Cerebellar nuclear complex (tissue), 1 donor: ENCODE measurements at places on chromosomes 13 and 19.
A peak's percentile ranks its signal among the peaks of the same experiment; 100 is the strongest.

GRCh38 chr19:17183271-17183761 is 31.8 kb upstream of the USE1 start:
- no peak for DNase-seq

DNA sequence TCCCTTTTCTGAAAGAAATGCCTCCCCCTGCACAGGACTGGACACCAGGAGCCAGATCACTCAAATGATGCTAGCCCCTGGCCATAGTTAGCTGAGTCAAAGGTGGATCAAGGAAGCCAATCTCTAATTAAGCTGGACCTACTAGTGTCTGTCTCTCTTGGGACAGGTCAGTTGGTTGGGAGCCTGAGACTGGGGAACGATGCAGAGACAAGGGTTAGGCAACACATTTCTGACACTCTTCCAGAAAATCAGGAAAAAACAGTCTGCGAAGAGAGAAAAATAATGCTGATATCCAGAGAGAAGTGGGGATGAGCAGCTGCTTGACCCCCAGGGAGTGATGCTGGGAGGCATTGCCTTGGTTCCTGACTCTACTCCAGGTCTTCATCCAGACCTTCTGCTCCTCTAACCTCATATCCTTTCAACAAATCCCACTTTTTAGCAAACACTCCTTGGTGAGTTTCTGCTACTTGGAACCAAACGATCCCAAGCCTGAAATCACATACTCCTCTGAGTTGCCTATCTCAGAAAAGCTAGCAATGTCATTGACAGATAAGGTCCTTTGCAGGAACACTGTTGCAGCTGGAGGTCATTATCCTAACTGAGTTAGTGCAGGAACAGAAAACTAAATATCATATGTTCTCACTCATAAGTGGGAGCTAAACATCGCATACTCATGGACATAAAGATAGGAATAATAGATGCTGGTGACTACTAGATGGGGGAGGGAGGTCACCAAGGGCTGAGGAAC is 369.7 kb downstream of the COG6 start:
- DNase-seq: no peak

GRCh38 chr19:28869459-28869858 is 343.5 kb downstream of the UQCRFS1 start:
- no peak for DNase-seq

GRCh38 chr19:33752945-33753344 is 43.7 kb upstream of the KCTD15 start:
- DNase-seq: no peak

GRCh38 chr13:41107104-41107571 is 25.5 kb downstream of the KBTBD6 start:
- DNase-seq: no peak

DNA sequence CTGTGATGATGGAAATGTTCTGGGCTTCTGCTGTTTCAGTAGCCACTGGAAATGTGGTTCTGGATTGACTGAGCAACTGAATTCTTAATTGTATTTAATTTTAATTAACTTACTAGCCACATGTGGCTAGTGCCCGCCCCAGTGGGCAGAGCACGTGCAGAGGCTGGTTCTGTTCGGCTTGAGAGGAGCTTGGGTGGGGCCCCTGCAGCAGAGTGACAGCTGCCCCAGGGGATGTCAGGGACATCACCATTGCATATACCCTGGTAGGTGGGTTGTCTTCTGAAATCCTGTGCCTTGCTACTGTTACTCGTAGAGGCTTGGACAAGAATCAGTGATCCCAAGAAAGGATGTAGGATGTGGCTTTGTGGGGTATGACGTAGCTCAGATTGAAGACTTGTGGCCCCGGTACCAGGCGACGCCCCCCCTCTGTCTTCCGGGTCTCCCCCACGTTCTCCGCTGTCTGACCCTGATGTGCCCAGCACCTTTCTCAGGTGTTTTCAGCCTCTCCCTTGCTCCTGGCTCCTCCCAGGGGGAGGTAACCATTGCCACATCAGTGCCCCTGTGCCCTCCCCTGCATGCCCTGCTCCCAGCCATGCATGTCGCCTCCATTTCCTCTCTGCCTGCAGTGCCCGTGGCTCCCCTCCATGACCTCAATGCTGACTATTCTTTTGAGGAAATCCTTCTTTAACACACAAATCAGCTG is 102.6 kb upstream of the RNF113B start:
- no peak for DNase-seq

DNA sequence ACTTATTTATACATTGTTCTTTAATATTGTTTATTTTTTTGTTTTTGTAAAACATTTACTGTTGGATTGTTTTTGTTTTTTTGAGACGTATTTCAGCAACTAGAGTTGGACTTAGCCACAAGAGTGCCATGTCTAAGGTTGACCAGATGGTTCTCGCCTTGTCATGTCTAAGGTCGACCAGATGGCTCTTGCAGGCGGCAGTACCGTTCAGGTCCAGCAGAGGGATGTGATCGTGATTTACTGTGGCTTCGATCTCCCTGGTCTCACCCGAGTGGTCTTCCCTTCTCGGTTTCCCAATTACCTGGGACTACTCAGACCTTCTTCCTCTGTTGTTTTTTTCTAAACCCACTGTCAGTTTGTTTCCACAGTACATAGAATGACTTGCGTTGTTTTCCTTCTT is 1438.6 kb downstream of the UQCRFS1 start:
- DNase-seq: no peak

- DNase-seq: no peak
Measured at GRCh38 chr19:14563989-14564651, 7.7 kb downstream of the NDUFB7 start.

DNA sequence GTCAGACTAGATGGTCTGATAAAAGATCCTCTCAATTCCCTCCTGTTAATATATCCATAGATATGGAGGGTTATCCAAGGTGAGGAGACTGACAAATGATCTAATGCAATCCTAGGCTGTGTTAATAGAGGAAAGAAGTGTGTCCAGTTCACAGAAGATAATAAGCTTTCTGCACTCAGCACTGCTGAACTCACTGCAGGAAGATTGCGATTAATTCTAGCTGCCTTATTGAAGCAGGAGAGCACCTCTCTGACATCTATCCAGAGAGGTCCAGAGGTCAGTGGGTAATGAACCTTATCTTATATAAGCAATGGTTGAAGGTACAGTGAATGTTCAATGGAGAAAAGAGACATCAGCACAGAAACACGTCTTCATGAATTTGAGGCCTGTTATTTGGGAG is 75.9 kb upstream of the SLC10A2 start:
- no peak for DNase-seq

DNA sequence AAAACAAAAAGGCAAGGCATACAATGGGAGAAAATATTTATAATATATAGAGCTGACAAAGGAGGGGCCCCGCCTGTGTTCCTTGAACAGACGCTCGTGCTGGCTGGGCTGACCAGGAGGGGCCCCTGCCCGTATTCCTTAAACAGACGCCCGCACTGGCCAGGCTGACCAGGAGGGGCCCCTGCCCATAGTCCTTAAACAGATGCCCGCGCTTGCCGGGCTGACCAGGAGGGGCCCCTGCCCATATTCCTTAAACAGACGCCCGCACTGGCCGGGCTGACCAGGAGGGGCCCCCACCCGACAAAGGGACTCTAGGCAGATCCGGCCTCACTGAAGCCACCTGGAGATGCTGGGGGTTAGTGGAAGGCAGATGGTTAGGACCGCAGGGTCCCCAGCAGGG is 9.3 kb downstream of the ADPRHL1 start:
- DNase-seq: no peak

DNA sequence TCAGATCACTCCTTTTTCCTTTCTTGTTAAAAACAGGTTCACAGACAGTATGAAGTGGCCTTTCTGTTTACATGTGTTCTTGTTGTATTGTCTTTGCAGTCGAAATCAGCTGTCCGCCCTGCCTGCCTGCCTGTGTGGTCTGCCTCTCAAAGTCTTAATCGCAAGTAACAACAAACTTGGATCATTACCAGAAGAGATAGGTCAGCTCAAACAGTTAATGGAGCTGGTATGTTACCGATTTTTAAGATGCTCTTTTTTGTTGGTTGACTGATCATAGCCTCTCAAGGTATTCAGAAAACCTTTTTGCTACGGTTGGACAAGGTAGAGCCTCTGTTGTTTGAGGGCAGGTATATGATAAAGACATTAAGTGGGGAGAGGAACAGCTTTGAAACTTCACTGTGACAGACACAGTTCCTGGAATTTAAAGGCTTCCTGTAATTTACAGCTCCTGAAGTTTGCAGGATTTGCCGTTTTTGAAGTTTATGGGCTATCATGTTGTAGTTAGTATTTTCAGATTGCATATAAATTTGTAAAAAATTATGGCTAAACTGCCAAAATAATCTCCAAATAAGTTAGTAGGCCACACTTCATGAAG is 116.1 kb downstream of the LRCH1 start:
- no peak for DNase-seq

DNA sequence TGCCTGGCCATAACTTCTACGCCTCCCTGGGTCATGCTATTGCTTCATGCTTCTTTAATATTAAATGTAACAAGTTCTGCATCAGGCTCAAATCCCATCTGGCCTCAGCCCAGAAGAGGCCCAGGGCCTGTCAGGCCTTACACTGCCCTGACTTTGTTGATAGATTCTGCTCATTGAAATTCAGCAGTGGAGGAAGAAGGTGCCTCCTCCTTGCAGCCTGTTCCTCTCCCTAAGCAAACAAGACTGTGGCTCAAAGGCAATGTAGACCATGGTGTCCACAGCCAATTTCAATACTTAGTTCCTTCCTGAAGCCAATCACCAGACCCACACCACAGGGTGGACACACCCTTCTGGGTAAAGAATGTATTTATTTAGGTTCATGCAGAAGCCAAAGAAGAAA is 59.4 kb downstream of the LACC1 start:
- DNase-seq: no peak

DNA sequence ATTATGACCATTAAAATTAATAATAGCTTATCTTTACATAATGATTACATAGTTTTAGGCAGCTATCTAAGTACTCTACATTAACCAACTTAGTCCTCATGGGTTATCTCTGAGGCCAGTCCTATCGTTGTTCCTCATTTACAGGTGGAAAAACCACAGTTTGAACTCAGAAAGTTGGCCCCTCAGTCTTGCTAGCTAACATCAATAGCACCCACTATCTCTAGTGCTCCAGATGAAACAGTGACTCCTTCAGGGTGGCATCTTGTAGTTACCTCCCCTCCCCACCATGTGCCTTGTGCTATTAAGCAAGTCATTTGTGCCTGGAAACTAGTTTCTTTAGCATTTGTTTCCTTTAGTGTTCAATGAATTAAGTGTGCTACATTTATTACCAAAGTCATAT is 1086.7 kb downstream of the EFNB2 start:
- DNase-seq: no peak

DNA sequence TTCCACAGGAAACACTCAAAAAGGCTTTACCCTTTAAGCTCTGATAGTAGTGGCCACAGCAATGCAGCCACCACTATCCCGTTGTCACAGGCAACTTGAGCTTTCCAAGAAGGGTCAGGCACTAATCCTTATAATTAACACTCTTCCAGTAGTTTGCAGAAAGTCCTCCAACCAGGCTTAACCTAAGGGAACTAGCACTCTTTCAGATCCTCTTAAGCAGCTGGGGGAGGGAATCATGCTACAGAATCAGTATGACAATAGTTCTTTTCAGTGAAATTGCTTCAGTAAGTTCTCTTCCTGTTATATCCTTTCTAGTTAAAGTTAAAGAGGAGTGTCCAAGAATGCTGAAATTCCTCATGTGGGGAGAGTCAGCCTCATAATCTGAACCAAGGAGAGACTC is 82.2 kb downstream of the TNFSF11 start:
- DNase-seq: no peak

DNA sequence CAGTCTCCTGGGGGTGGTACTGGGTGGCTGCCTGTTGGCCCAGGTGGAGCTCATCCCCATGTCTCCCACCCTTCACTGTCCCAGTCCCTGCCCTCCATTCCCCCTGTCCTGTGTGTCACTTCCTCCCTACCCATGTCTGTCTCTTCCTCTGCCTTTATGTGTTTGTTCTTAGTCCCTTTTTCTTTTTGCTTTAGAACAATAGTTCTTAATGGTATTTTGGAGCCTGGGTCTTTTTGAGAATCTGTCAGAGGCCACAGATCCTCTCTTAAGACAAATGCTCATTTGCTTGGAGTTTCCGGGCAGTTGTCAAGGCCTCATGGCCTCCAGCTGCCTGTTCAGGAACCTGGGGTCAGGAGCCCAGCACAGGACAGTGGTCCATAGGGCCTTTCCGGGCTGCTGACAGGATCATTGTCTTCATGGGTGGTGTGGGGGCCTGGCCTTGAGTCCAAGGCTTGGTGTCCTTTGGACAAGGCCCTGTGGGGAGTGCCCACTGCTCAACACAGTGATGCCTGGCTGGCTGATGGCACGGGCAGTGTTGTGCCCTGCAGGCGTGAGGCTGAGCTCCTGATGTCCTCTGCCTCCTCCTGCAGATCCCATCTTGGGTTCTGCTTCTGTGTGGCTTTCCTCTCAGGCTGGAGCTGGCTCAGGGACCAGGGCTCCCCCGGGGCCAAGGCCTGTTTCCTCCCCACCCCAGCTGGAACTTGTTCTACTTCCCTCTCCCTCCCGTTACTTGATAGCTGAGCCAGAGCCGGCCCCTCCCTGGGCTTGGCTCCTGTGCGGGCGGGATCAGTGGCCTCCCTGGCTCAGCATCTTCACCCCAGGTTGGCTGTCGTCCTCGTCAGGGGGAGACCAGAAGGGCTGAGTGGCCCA is 3.5 kb downstream of the EGLN2 start:
- DNase-seq: no peak

DNA sequence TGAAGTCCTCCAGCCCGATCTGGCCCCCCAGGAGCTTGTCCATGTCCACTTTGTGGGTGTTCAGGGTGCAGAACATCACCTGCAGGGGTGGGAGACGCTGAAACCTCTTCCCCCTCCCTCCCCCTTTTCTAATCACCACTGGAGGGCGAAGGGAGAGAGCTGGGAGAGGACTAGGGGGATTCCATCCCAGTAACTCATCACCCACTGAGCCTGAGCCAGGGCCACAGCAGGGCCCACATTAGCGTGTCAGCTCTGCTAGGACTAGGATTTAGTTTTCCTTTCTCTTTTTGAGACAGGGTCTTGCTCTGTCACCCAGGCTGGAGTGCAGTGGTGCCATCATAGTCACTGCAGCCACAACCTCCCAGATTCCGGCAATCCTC is 5.5 kb upstream of the PTGER1 start:
- DNase-seq: no peak

GRCh38 chr13:80180740-80181355 is 160.1 kb downstream of the SPRY2 start:
- DNase-seq: no peak

- DNase-seq: no peak
Measured at GRCh38 chr13:36763126-36763722, 55.8 kb upstream of the RFXAP start.

DNA sequence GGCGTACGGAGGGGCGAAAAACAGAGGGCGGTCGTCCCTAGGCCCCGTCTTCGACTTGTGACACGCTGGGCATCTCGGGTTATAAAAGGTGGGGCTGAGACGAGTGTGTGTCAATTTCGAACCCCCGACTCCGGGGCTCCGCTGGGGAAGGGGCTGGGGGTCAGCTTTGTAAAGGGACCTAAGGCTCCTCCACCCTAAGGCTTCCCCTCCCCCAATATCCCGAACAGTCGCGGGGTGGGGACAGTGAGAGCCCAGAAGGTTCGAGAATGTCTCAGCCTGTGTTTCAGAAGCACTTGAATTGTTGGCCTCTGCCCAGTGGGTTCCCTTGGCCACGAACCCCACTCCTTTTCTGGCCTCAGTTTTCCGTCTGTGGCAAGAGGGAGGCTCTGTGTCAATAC is 450 bp downstream of the SELENOW start:
- peak; percentile 3 for DNase-seq
